ENCODE measurements at places on chromosomes 7 and 10.

GRCh38 chr7:46663025-46663424 is 742.0 kb upstream of the IGFBP3 start:
- no peak for DNase-seq

DNA sequence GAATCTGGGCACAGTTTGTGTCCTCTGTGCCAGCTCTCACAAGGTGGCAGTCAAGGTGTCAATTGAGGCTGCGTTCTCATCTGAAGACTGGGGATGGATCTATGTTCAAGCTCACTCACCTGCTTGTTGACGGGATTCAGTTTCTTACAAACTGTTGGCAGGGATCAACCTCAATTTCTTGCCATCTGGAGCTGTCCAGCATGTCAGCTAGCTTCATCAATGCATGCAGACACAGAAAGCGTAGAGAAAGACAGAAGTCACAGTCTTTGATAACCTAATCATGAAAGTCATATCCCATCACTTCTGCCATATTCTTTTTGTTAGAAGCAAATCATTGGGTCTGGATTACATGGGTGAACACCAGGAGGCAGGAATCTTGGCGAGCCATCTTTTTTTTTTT is 32.0 kb upstream of the WAPL start:
- no peak for DNase-seq

DNA sequence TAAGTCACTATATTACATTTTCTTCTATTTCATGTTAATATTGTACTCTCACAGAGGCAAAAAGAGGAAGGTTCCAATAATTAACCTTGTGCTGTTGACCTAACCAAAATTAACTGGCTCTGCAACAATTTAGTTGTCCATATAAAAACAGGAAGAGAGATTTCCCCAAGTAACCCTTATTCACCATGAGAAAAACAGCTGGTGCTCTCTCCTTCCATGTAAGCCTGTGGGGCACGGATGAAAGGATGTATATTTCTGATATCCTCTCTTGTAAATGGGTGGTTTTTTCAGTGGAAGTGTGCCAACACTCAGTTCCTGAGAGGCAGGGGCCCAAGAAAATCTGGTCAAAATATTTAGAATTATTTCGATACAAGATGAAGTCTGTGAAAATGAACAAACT is 358.1 kb downstream of the CRPPA start:
- no peak for DNase-seq

GRCh38 chr7:151886783-151887182 is 9.9 kb upstream of the PRKAG2 start:
- no peak for DNase-seq

DNA sequence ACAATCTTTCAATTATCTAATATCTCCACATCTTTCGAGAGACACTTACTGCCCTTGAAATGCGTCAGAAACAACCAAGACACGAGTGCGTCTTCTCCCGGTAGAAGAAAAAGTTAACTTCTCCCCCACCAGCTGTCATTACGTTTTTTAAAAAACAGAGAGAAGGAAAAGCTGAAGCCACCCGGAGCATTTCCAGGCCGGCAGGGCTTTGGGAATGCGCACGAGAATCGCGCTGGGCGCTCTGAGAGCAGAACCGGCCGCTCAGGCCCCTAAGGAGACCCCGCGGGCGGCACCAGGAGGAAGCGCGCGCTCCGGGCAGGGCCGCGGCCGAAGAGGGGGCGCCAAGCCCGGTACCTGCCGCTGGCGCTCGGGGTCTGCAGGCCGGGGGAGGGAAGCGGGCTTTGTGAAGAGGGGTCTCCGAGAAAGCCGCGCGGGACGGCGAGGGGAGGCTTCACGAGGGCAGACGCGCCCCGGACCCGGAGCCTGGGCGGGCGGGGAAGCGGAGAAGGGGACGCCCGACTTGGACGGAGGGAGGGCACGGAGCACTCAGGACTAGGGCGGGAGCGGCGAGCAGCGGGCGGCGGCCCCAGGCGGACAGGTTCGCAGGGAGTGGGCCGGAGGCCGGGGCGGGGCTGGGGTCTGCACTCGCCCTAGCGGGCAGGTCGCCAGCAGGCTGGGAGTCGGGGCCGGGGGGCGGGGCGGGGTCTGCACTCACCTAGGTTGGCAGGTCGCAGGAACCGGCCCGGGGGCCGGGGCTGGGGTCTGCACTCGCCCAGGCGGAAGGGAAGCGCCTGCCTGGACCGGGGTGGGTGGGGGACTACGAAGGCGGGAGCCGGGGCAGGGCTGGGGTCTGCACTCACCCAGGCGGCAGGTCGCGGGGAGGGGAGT is 932 bp downstream of the ESYT2 start:
- DNase-seq, result no peak

- DNase-seq, result no peak
Measured at GRCh38 chr7:27101171-27101956, 1.1 kb downstream of the HOXA2 start.

- no peak for DNase-seq
Measured at GRCh38 chr10:18567343-18567856, 84.0 kb downstream of the NSUN6 start.

DNA sequence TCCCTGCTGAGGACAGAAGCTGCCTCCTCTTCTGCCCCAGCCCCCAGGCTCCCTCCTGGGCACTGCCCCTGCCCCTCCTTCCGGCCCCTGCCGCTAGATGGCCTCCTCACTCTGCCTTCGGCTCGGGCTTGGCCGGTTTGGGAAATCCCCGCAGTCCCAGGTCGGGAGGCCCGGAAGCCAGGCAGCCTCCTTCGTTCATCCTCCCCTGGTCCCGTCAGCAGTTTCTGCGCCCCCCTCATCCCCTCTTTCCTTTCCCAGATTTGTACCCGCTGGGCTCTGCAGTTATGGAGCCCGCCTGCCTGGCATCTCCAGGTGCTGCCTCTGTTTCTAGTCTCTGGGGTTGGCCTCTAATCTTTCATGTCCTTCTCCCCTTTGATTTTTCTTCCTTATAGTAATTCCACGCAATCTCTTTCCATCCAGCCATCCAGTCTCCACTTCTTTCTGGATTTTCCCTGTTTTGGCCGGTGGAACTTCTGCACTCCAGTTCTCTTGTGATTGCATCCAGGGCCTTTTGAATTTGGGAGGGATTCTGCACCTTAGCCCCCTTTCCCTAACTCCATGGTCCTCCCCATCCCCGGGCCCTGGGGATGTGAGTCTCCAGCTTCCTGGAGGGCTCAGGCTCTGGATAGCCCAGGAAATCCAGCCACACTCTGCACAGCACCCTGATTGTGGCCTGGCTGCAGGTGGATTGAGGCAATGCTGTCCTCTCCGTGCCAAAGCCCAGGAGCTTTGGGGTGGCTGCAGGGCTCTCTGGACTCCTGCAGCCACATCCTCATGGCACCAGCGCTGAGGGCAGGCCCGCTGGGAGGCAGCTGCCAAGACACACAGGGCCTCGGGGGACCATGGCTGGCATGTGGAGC is 3.3 kb upstream of the SHH start:
- peak; percentile 41 for DNase-seq
